ENCODE measurements at places on chromosomes 7 and 10. TPM values are rescaled to one million over a fixed set of nuclear protein-coding genes. Genes with fewer than 3 reads are reported as not detected.

The XRCC2 gene
- total RNA-seq, result 6.8 TPM

The NKX1-2 gene
- total RNA-seq, result 0.02 TPM

The GATA3 gene
- 0.21 TPM for total RNA-seq

The SLC13A1 gene
- total RNA-seq, result not detected

The MACC1 gene
- 0.46 TPM for total RNA-seq

The TRIM73 gene
- total RNA-seq, result not detected

The TMEM236 gene
- 0.04 TPM for total RNA-seq

The CCAR1 gene
- 29.3 TPM for total RNA-seq

The ADRB1 gene
- 1.1 TPM for total RNA-seq

The BUD31 gene
- 186 TPM for total RNA-seq

The OR2A12 gene
- total RNA-seq, result not detected

The CPED1 gene
- total RNA-seq, result 23.8 TPM

The EXOC6 gene
- 8.8 TPM for total RNA-seq

The MYOF gene
- 30.2 TPM for total RNA-seq

The ZPBP gene
- total RNA-seq, result not detected

The HABP2 gene
- total RNA-seq, result not detected
